Fibroblast of upper back skin (primary cell): ENCODE measurements at places on chromosomes 6 and 20.

DNA sequence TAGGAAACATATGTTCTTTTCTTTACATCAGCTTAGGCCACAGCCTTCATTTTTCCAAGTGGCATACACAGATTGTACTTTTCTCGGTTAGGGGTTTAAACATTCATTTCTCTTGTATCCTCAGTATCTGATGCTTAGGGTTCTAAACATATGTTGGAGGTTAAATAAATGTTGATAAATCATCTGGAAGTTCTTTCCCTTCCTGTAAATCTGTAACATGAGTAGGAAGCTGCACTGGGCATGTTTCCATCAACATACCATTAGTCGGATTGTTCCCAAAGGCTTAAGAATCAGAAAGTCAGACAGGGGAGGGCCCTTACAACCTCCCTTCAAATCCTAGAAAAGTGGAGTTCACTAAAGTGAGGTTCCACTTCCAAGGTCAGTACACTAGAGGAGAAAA is 54.8 kb upstream of the BCLAF1 start:
- DNase-seq: peak; percentile 95

- DNase-seq: no peak
Observed at GRCh38 chr20:33235696-33236095, at the start of gene BPIFA1. TSS of gene BPIFA1 (plus strand) at chr20:33235996. CDS start at chr20:33237712, 1,716 bp downstream.

- peak; percentile 61 for DNase-seq
Observed at GRCh38 chr6:89895276-89895874, 1.1 kb downstream of the GJA10 start.

DNA sequence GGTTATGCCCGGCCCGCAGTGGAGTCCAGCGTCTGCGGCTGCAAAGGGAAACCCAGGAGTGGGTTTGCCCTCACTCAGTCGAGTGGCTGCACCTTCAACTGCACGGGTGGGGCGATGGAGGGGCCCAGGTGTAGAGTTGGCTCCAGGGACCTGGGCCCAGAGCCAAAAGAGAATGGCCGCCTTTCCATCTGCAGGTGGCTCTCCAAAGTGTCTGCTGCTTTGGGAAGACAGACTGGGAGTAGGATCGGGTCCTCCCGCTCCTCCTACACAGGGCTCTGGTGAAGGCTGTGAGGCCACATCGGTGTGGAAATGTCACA is 80.1 kb downstream of the PTPN1 start:
- no peak for DNase-seq

DNA sequence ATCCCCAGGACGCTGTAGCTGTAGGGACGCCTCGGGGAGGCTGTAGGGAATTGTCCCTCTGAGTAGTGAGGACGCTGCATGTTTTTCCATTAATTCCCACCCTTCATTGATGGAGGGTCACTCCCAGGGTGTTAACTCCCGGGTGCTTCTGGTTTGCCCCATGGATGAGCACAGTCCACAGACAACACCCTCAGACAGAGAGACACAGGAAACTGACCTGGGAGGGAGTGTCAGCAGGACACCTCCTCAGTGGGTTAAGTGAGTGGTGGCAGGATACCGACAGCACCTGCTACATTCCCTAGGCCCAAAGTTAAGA is 53.5 kb downstream of the LINC00237 start:
- DNase-seq: no peak
